ENCODE measurements at places on chromosomes 7 and 10.

GRCh38 chr7:49091089-49091488 is 166.7 kb downstream of the CDC14C start:
- DNase-seq, result no peak

DNA sequence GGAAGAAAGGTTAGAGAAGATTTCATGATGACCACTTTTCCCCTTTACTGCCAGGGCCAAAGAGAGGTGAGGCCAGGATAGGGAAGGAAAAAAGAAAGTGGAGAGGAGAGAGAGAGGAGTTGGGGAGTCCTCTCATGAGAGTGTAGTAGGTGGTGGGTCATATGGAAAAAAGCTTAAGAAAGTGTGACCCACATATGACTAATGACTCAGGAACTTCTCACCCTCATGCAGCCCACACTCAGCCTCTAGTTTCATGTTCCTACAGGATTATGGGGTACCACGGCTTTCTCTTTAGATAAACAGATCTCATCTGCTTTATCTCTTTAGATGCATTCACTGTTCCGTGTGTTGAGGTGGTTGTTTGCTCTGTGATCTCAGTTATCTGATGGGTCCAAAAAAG is 462.5 kb upstream of the IGFBP3 start:
- DNase-seq, result no peak

- DNase-seq, result no peak
These were observed 125.9 kb downstream of the C10orf90 start for GRCh38 chr10:126544565-126544964.

DNA sequence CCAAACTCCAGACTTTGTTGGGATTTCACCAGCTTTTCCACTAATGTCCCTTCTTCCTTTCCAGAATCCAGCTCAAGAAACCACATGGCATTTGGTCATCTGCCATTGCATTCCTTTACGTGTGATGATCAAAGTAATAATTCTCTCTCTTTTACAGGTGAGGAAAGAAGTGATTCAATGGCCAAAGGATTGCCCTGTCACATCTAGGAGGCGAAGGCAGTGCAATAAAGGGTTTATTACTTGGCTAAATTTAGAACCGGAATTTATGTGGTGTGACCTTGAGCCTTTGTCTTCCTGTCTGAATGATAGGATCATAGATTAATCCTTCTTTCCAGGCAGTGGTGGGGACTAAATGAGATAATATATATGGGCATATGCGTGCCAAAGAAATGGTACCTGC is 58.3 kb upstream of the COBL start:
- no peak for DNase-seq

DNA sequence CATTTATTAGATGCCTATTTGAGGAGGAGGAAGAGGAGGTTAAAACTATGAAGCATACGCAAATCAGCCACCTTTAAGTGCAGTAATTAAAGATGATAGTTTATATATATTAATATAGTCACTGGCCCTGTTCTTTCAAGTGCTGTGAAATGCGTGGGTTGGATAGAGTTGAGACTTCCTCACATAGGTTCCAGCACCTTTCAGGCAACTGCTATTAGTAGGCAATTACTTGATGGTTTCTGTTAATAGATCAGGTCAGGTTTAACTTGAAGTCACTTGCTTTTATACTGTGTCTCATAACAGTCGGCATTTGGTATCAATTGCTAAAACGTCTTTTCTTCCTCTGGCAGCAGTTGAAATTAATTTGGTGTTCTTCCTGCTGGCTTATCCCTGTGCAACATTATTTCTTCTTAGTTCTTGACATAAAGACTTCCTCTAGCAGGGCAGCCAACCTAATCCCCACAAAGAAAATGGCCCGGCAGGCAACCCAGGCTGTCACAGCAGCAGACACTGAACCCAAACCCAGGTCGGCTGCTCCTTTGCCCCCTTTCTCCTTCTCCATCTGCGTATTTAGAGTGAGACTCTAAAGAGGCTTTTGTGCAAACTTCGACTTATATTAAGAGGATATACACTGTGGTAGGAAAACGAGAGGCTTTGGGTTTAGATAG is 35.3 kb upstream of the BET1 start:
- DNase-seq, result no peak

GRCh38 chr7:66202441-66202840 is 2.7 kb upstream of the TPST1 start:
- no peak for DNase-seq

GRCh38 chr7:91191771-91192170 is 72.5 kb upstream of the FZD1 start:
- DNase-seq, result no peak
